Upper lobe of left lung (tissue), 6 donors: ENCODE measurements at places on chromosomes 13 and 19.
A peak's percentile ranks its signal among the peaks of the same experiment; 100 is the strongest.

DNA sequence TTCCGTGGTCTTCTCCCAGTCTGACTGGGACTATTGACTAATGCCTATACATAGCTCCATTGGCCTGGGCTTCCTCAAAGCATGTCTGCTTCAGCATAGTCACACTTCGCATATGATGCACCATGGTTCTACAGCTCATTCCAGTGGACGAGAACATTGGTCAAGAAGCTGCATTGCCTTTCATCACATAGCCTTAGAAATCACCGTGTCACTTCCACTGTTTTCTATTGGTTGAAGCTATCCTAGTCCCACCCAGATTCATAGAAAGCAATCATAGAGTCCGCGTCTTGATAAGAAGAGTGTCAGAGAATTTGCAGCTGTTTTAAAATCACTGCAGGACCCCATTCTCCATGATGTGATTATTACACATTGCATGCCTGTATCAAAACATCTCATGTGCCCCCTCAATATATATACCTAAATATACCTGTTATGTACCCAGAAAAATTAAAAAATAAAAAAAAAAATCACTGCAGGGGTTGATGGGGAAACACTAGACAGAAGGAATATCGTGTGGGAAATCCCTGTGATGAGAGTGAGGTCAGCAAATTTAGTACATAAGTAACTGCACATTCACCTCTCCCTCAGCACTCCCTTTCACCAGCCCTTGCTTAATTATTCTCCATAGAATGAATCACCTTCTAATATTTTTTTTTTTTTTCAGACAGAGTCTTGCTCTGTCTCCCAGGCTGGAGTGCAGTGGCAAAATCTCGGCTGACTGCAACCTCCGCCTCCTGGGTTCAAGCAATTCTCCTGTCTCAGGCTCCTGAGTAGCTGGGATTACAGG lies 2.2 kb upstream of the ARHGAP33 start:
- H3K4me1 ChIP-seq = peaks cover 10% of the 10 kb centered on the region
- DNase-seq = no peak
- no peaks in the 10 kb centered on the region for H3K27me3 ChIP-seq
- H3K4me3 ChIP-seq = no peak overlapping the region
- peaks cover under 1% of the 10 kb centered on the region for H3K36me3 ChIP-seq
- H3K27ac ChIP-seq = no peak overlapping the region

DNA sequence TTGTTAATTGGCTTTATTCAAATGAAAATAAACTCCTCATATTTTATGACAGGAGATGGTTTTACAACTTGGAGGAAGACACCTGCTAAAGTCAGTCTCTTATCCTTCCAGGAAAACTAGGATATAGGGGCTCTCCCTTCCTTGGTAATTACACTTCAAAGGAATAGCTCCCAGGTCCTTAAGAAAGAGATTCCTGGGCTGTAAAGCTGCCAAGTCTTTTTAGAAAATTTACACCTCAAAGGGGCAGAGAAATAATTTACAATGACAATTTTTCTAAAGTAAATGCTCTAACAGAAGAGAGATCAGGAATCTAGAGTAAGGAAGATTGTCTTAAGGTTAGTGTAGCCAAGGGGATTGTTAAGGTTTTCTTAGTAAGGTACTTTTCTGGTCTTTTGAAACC lies 1359.0 kb downstream of the OLFM4 start:
- no peaks in the 10 kb centered on the region for H3K4me1 ChIP-seq
- no peaks in the 10 kb centered on the region for H3K27me3 ChIP-seq
- no peaks in the 10 kb centered on the region for H3K36me3 ChIP-seq
- no peak overlapping the region for H3K4me3 ChIP-seq

DNA sequence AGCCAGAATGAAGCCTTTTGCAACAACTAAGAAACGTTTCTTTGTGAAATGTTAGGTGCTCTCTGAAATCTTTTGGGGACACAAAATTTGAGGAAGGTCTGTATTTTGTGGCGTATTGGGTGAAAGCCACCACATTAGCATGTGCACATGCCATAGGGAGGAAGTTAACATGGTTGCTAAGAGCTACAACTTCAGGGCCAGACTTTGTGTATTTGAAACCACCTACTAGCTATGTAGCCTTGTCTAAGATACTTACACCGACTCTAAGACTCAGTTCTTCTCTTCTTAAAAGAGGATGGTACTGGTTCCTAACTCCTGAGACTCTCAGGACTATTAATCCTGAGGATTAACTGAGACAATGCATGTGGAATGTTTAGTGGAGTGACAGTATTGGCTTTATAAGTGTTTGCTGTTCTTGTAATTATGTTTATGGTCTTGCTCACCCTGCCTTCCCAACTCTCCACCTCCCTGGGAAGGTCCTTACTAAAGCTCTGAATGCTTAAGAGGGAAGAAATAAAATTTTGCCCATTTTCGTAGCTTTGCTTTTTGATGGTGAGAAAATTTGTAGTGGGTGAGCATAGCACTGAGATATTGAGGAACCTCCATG lies 15.5 kb downstream of the SERP2 start:
- no peak for DNase-seq
- no peaks in the 10 kb centered on the region for H3K4me1 ChIP-seq
- H3K27me3 ChIP-seq = no peaks in the 10 kb centered on the region
- no peak overlapping the region for H3K27ac ChIP-seq

- H3K4me3 ChIP-seq = no peak overlapping the region
- H3K27me3 ChIP-seq = no peaks in the 10 kb centered on the region
- no peak for DNase-seq
- H3K4me1 ChIP-seq = no peaks in the 10 kb centered on the region
- H3K36me3 ChIP-seq = no peaks in the 10 kb centered on the region
Observed at GRCh38 chr13:64798422-64798821, 2431.7 kb downstream of the PCDH9 start.

DNA sequence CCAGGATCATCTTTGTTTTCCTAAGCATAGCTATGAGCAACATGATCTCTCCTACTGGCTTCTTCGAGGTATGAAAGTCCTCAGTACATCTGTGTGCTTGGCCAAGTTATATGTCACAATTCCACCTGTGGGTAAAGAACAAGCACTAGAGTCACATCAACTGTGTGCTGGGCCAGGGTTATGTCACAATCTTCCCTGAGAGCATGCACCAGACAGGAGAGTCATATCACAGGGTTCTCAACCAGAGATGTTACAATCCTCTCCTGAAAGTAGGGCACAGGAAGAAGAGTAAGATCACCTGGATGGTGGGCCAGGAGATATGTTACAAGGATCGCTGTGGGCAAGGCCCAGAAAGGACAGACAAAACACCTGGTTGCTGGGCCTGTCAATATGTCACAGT lies 143.7 kb downstream of the ZNF675 start:
- H3K27ac ChIP-seq = no peak overlapping the region
- no peaks in the 10 kb centered on the region for H3K27me3 ChIP-seq
- no peak for DNase-seq
- no peaks in the 10 kb centered on the region for H3K4me1 ChIP-seq

DNA sequence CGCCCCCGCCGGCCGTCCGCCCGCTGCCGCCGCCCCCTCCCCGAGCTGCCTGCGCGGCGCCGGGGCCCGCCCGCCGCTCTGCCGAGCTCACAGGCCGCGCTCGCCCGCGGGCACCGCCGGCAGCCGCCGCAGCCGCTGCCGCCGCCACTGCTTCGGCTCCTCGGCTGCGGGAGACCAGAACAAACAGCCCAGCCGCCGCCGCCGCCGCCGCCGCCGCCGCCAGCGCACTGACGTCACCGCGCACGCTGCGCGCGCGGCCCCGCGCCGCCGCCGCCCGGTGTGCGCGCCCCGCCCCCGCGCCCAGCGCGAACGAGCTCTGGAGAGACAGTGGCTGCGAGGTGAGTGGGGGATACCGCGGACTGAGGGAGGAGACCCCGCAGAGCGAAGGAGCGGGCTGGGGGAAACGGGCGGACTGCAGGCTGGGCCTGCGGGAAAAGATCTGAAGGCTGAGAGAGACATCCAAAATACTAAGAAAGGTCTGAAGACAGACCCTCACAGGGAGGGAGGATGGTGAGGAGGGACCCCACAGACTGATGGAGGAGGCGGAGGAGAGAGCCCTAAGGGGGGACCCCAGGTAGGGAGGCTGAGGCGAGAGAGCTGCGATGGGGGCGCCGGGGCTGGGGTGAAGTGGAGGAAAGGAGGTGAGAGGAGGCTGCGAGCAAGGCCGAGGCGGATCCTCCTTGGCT lies at the start of gene BRD4:
TSS of gene BRD4 (minus strand) at position 229 of the 686 bp plus-strand sequence. CDS start 59,440 bp downstream, outside the sequence.
- peak within 1 kb of the TSS; percentile 79 for H3K4me3 ChIP-seq
- H3K27me3 ChIP-seq = no peaks in the 10 kb centered on the region
- DNase-seq = peak; percentile 67
- H3K4me1 ChIP-seq = peaks cover 48% of the 10 kb centered on the region
